Myometrial cell (primary cell): ENCODE measurements at places on chromosomes 1 and 21. TPM values are rescaled to one million over a fixed set of nuclear protein-coding genes. Genes with fewer than 3 reads are reported as not detected.

KCNQ4 gene
- total RNA-seq: under 0.01 TPM in 1 of 2 replicates, not detected in the other

USH2A gene
- total RNA-seq: not detected in 2 replicates

SHISAL2A gene
- total RNA-seq: not detected in 2 replicates

LCE1B gene
- not detected in 2 replicates for total RNA-seq

CD160 gene
- not detected in 2 replicates for total RNA-seq

KLF17 gene
- total RNA-seq: under 0.01 TPM in 1 of 2 replicates, not detected in the other

AMPD1 gene
- total RNA-seq: not detected in 2 replicates

CHI3L1 gene
- total RNA-seq: 1.4 TPM in 1 of 2 replicates, not detected in the other

TGFB2 gene
- 2.3 and 3.0 TPM in 2 replicates for total RNA-seq

FLG gene
- not detected in 2 replicates for total RNA-seq

GPR25 gene
- not detected in 2 replicates for total RNA-seq

KCNH1 gene
- total RNA-seq: not detected in 2 replicates

MAN1C1 gene
- total RNA-seq: 1.4 and 1.6 TPM in 2 replicates

KDF1 gene
- total RNA-seq: 0.18 and 0.58 TPM in 2 replicates

ANKRD35 gene
- 4.8 and 5.5 TPM in 2 replicates for total RNA-seq

TEDDM1 gene
- total RNA-seq: not detected in 2 replicates

RHOU gene
- 1.4 and 2.3 TPM in 2 replicates for total RNA-seq

WDR47 gene
- total RNA-seq: 8.4 and 10.6 TPM in 2 replicates
